Foreskin keratinocyte (primary cell): ENCODE measurements at places on chromosomes 4 and X.

DNA sequence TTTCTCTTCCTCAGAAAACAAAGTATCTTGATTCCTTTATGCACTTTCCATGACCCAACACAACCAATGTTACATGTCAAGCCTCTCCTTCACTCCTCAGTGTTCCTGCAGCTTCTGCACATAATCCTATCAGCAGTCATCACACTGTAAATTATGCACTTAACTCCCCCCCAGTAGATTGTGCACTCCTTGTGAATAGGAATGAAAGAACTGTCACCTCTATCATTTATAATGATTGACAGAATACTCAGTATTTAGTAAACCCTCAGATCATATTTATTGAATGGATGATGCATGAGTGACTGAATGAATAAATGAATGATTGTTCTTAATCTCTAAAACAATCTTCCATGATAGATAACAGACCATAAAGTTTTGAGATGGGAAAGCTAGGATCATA is 253.3 kb downstream of the HS3ST1 start:
- DNase-seq, result no peak

- DNase-seq, result peak; percentile 46
Observed at GRCh38 chr4:57136281-57136680, 26.1 kb upstream of the IGFBP7 start.

GRCh38 chr4:176790398-176790797 is 2.3 kb downstream of the VEGFC start:
- no peak for DNase-seq

- DNase-seq, result no peak
Observed at GRCh38 chrX:66014556-66014955, 25.3 kb downstream of the VSIG4 start.

DNA sequence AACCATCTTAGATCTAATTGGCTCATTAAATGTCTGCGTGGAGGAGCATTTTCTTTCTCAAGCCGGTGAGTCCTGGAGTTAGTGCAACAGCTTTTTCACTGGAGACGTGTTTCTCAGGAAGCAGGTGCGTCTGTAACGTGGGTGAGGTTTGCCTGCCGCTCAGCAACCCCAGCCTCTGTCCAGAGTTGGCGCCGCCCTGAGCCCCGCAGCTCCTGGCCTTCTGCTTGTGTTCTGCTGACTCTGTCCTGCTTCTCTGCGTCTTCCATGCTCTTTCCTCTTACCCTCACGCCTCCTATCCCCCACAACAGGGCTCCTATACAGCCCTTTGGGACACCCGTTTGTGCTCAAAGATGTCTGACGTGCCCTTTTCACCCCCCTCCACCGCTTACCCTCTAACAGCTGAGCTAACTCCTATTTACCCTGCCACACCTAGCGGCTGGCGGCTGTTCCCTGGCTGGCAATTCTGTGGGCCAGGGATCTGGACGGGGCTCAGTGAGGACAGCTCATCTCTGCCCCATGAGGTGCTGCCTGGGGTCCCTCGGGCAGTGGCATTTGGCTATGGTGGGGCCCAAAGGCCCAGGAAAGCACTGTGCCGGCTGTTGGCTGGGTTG is 18.8 kb downstream of the DOK7 start:
- no peak for DNase-seq

GRCh38 chr4:89755220-89755619 is 81.7 kb downstream of the SNCA start:
- DNase-seq, result no peak

- no peak for DNase-seq
Observed at GRCh38 chr4:76641758-76642157, 206.7 kb downstream of the SHROOM3 start.

GRCh38 chr4:40193016-40193571 is 3.7 kb upstream of the RHOH start:
- DNase-seq, result no peak

DNA sequence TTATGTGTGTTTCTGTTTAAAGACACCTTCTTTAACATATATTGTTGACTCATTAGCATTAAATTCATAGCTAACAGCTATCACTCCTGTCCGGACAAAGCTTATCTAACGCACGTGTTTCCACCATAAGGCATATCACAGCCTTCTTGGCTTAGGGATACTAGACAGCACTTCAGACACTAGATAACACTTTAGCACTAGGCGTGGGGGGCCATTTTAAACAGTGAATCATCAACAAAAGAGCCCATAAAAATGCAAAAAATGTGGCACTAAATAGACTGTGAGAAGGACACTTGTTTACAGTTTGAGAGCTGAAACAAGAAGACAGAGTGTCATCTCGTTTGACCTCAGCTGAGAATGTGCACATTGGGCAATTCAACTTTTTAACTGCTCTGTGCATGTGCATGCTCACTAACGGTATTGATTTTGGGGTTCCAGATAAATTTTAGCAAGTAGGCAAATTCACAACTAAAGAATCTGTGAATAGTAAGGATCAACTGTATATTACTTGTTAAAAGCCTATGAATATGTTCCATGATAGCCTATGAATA is 58.9 kb upstream of the RAI2 start:
- DNase-seq, result no peak

DNA sequence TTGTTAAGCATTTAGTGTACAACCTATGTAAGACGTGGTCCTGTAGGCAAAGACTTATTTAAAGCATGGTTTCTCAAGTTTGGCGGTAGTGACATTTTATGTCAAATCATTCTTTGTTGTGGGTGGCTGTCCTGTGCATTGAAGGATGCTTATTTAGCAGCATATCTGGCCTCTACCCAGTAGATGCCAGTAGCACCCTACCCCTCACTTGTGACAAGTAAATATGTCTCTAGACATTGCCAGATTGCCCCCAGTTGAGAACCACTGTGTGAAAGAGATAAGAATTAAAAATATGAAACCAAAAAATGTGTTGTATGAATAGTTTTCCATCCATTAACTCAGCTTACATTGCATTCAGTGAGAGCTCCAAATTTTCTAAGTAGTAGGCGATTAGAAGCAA is 25.5 kb downstream of the MMAA start:
- DNase-seq, result no peak

- no peak for DNase-seq
Observed at GRCh38 chrX:1555370-1555769, 18.4 kb upstream of the P2RY8 start.

DNA sequence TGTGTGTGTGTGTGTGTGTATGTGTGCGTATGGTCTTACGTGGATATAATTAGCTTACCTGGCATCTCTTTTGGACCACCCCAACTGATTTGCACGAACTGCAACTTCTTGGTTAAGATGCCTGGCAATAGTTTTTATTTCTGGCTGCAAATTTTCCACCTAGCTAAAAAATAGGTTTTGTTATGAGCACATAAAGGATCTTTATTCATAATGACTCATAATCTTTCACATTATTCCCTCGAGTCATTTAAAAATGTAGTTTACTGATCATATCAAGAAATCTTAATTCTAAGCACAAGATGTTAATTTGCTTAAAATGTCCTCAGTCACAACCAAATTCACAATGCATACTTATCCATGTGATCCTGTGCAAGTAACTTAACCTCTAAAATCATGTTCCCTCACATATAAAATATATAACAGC is 1.5 kb downstream of the COX18 start:
- DNase-seq, result no peak
